Hypothalamus (tissue), 51 donors: ENCODE measurements at places on chromosomes 2 and 18.
A peak's percentile ranks its signal among the peaks of the same experiment; 100 is the strongest.

DNA sequence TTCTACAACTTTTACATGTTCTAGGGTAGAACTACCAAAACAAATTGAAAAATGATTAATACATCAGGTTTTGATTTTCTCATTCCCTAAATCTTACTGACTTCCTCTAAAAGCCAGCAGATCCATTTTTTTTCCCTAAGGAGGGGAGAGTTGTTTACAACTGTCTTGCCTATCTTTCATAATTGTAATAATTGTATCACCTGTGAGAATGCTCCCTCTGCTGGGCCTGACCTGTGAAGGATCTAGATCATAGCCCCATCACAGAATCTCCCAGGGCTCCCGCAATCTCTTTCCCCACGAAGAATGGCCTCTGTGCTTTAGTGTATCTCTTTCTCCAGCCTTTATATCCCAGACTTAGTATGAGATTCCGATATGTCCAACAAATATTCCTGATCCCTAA is 9.1 kb downstream of the LOXL3 start:
- no peak for DNase-seq

- no peak for DNase-seq
These were observed 104.0 kb upstream of the MGAT5 start for GRCh38 chr2:134149904-134150303.

- no peak for DNase-seq
These were observed 616.9 kb upstream of the SLC8A1 start for GRCh38 chr2:41068740-41069139.

GRCh38 chr18:10131460-10132395 is 217.9 kb downstream of the VAPA start:
- no peak for DNase-seq

DNA sequence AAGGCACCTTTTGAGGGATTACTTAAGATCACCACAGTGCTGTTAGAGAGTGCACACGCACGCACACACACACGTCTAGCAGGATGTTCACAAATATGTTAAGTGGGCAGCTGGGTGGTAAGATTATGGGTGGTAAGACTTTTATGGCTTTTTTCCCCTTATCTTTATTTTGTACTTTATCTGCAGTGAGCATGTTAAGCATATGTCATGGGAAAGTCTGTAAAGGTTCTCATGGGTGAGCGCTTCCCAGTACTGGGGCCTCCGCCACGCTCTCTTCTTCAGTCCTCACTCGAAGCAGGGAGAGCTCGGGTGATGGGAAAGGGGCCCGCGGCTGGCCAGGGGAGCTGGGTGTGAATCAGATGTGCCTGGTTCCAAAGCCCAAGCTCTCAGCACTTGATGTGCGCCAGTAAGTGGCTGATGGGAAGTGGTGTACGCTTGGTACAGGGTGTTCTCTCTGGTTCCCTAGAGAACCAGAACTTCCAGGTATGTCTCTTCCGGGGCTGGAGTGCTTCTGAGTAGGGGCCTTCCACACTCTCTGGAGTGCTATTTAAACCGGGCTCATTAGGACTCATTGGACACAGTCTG is 83.9 kb upstream of the YWHAQ start:
- DNase-seq: no peak

DNA sequence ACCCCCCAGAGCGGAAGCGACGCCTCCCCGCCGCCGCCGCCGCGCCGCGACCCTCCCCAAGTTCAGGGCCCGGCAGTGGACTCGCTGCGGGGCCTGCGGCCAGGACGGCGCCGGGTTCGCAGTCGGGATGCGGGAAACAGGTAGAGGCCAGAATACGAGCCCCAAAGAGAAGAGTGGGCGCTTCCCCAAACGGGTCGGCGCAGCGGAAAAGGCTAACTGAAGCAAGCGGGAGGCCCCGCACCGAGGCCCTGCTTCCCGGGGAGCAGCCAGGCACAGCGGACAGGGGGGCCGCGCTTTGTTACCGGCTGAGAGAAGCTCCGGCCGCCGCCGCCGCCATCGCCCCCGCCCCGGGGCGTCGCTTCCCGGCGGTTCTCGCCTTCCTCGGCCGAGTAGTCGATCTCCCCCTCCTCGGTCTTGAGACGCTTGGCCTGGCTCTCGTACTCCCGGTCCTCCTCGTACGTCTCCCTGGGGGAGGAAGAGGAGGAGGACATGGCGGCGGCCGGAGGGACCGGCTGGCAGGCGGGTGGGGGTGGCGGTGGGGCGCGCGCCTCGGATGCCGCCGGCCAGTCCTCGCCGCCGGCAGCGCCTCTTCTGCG is 494 bp downstream of the HNRNPLL start:
- DNase-seq: peak; percentile 44

GRCh38 chr2:28129955-28130695 is 239.6 kb downstream of the BABAM2 start:
- no peak for DNase-seq

GRCh38 chr2:177721087-177721486 is 328.5 kb downstream of the AGPS start:
- DNase-seq: no peak

- no peak for DNase-seq
These were observed 621.4 kb downstream of the NYAP2 start for GRCh38 chr2:226020956-226021355.

DNA sequence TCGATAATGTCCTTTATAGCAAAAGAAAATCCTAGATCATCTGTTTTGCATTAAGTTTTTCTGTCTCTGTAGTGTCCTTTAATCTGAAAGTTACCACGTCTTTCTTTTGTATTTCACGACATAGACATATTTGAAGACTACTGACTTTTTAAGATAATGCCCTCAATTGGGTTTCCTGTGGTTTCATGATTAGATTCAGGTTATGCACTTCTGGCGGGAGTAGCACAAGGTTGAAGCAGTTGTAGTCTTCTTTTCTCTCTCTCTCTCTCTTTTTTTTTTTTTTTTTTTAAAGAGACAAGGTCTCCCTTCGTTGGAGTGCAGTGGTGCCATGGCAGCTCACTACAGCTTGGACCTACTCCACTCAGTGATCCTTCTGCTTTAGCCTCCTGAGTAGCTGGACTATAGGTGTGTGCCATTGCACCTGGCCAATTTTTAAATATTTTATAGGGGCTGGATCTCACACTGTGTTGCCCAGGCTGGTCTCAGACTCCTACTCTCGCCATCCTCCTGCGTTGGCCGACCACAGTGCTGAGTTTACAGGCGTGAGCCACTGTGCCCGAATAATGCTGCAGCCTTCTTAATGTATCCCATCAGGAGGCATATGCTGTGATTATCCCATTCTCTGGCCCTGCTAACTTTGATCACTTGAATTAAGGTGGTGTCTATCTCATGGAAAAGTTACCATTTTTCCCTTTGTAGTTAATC is 3.9 kb downstream of the INPP4A start:
- no peak for DNase-seq

GRCh38 chr2:238425979-238426567 is 654 bp upstream of the ASB1 start:
- DNase-seq: no peak

- no peak for DNase-seq
These were observed 334.1 kb upstream of the MYT1L start for GRCh38 chr2:2664989-2665833.

- no peak for DNase-seq
These were observed 56.8 kb upstream of the MGAT4A start for GRCh38 chr2:98787700-98788099.
